ENCODE measurements at places on chromosomes 13 and 19. TPM values are rescaled to one million over a fixed set of nuclear protein-coding genes. Genes with fewer than 3 reads are reported as not detected.

Gene F10
- 7.1 TPM for total RNA-seq

Gene CCDC169
- 0.27 TPM for total RNA-seq

Gene SUGP1
- total RNA-seq: 46.0 TPM

Gene CNFN
- total RNA-seq: 0.55 TPM

Gene RNF17
- total RNA-seq: not detected

Gene SULT2B1
- 0.35 TPM for total RNA-seq

Gene ZNF71
- total RNA-seq: 6.6 TPM

Gene NLRP11
- not detected for total RNA-seq

Gene PLIN5
- 44.2 TPM for total RNA-seq

Gene ZNF813
- total RNA-seq: 1.3 TPM

All from left ventricle myocardium superior (tissue), 1 donor.